ENCODE measurements at places on chromosomes 2 and 18.
A peak's percentile ranks its signal among the peaks of the same experiment; 100 is the strongest.

DNA sequence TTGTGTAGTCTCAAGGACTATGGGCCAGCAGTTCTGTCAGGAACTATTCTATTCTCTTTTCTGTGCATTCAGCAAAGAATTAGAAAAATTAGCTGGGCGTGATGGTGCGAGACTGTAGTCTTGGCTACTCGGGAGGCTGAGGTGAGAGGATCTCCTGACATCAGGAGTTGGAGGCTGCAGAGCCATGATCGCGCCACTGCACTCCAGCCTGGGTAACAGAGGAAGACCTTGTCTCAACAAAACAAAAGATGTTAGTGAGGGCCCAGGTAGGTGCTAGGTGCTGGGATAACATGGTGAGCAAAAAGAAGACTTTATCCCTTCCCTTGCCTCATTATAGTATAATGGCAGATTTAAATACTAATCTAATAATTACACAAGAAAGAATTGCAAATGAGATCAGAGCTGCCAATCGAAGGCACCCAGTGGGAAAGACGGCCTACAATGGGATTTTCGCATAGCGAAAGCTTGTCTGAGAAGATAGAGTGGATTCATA, 447 bp upstream of the MRPL19 start:
- no peak for DNase-seq

DNA sequence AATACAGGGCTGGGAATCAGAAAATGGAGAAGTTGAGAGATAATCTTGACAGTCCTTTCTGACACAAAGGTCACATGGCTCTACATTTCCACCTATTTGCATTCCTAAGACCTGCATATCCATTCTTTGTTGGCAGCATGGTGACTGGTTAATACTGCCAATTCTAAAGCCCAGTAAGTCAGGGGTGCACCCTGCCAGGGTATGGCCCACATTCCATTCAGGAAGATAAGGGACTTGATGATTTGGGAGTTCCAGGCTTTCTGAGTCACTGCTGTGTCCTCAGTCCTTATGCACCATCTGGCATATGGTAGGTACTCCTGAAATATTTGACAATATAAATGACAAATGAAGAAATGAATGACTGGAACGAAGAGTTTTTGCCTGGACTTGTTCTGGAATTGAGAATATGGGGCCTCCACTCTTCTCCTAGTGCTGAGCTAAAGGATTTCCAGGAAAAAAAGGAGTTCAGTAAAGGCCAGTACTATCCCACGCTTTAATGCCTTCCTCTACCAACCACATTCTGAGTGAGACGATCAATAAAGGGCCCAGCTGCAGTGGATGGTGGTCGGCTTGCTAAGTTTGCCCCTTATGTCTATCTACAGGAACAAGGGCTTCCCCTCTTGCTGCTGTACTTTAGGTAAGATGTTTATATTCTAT, 31.7 kb upstream of the EIF2AK3 start:
- no peak for DNase-seq

DNA sequence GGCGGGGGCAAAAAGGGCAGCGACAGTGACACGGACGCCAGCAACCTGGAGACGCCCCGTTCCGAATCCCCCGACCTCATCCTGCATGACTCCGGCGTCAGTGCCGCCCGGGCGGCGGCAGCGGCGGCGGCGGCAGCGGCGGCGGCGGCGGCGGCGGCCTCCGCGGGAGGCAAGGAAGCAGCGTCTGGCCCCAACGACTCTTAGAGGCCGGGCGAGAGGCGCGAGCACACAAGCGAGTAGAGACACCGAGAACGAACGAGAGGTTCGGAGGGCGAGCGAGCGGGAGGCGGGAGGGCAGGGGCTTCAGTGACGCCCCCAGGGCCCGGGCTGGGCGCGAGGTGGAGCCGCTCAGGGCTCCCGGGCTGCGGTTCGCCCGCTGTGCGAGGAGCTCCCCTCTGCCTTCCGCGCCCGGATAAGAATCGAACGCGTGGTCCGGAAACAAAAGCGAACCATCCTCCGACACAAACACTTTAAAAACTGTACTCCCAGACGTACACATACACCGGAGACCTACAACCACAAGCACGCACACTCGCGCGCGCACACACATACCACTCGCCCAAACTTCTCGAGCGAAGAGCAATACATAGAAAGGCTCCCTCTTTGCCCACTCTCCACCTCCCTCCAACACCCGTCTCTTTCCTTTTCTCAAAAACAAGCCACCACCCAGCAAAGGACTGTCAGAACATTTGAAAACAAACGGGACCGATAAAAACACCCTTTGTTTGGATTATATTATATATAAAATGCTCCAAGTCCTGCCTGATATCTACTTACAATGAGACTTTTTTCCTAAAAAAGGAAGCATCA, 2.8 kb downstream of the SP9 start:
- DNase-seq = no peak

GRCh38 chr18:69897397-69898108, 50.1 kb downstream of the CD226 start:
- DNase-seq = peak; percentile 24

Data from MV-4-11 (cell line).